ENCODE measurements at places on chromosomes 3 and 15. TPM values are rescaled to one million over a fixed set of nuclear protein-coding genes. Genes with fewer than 3 reads are reported as not detected.
A peak's percentile ranks its signal among the peaks of the same experiment; 100 is the strongest.

DNA sequence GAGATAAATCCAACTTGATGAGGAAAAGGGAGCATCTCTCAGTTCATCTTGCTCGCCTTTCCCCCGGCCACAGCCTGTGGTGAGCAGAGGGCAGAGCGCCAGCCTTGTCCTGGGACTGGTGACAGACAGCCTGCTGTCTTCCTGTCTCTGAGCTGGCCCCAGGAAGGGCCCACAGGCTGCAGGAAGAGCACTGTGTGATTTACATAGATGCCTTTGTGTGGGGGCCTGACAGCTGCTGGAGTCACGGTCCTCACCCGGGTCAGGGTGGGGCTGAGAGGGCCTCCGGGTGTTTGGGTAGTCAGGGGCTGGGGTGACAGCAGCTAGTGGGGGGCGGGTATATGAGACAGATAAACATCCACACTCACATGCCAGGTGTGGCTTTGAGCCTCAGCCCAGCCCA, 29.3 kb downstream of the PLA2G4D start:
- H3K27me3 ChIP-seq, result peaks cover 57% of the 10 kb centered on the region
- no peak overlapping the region for H3K27ac ChIP-seq
- no peak overlapping the region for H3K4me3 ChIP-seq
- no peak for DNase-seq

DNA sequence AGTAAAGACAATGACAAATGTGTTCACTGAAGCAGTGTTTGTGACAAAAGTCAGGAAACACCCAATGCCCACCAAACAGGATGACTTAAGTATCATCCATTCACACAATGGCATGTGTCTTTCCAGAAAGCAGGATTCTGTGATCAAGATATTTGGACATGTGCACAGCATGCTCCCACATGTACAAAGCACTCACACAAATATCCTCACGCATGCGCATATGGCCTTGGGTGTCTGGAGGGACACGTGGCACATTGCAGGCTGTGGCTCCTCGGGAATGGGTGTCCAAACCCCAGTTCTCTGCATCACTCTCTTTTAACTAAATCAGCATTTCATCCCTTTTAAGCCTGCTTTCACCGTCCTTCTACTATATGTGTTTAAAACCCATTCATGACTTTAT, 130.5 kb downstream of the KLF13 start:
- H3K36me3 ChIP-seq, result no peaks in the 10 kb centered on the region
- H3K27me3 ChIP-seq, result no peaks in the 10 kb centered on the region
- no peak overlapping the region for H3K4me3 ChIP-seq
- no peak overlapping the region for H3K27ac ChIP-seq
- H3K4me1 ChIP-seq, result peaks cover 4% of the 10 kb centered on the region

DNA sequence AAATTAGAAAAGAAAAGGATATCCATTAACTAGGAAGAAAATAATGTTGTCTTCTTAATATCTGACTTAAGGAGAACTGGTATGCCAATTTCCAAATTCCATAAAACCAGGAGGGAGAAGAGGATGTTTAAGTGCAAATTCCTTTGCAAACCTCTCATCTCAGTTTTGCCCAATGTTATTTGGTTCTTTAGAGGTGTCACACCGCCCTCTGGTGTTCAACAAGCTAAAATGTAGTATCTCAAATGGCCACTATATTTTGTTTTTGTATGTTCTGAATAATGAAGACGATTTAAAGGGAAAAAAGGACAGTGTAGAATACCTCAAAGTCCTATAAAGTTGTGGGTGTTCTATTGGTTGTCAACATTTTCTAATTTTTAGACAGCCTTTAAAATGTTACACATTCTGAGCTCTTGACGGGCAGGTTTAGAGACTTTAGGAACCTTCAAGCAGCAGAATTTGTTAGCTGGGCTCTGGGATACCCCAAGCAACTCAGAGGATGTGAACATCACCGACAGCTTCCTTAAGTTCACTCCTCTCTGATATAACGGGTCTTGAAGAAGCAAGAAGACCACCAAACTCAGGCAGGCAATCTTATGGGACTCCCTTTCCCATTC, 458.3 kb downstream of the MFSD1 start:
- DNase-seq, result peak; percentile 77
- no peaks in the 10 kb centered on the region for H3K36me3 ChIP-seq
- no peak overlapping the region for H3K4me3 ChIP-seq
- peaks cover 11% of the 10 kb centered on the region for H3K27me3 ChIP-seq
- H3K27ac ChIP-seq, result no peak overlapping the region

DNA sequence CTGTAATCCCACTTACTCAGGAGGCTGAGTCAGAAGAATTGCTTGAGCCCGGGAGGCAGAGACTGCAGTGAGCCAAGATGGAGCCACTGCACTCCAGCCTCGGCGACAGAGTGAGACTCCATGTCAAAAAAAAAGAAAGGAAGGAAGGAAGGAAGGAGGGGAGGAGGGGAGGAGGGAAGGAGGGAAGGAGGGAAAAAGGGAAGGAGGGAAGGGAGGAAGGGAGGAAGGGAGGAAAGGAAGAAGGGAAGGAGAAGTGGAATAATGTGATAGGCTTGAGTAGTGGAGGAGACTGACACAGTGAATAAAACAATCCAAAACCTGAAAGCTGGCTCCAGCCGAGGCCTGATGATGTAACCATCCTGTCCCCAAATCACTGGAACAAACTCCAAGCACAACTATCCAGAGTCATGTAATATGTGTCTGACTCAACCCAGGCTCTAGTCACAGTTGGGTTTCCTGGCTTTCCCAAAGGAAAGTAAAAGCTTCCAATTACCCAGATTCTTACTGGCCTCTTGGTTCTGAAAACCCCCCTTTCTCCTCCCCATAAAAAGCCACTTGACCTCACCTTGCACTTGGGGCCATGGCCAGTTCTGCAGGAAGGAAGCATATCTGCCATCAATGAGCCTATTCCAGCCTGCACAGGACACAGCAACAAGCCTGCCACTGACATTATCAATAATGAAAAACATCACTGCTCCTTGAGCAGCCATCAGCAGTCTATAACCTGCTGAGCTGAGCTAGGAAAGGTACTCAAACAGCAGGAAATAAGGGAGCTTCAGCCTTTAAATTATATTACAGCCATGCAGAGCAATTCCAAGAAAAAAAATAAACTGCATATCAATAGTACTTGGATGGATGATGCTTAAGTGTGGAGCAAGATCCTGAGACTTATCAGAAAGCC, 48.3 kb downstream of the MB21D2 start:
- H3K27ac ChIP-seq, result 0 out of 2 replicates have a peak overlapping the region, but pooled peaks have one; percentile 3
- peak; percentile 67 for DNase-seq
- no peaks in the 10 kb centered on the region for H3K27me3 ChIP-seq
- no peaks in the 10 kb centered on the region for H3K36me3 ChIP-seq
- no peak overlapping the region for H3K4me3 ChIP-seq

- H3K27ac ChIP-seq, result no peak overlapping the region
- DNase-seq, result peak; percentile 43
- H3K4me3 ChIP-seq, result no peak overlapping the region
- no peaks in the 10 kb centered on the region for H3K27me3 ChIP-seq
These were observed 150.1 kb upstream of the CCDC54 start for GRCh38 chr3:107227091-107227490.

- no peaks in the 10 kb centered on the region for H3K36me3 ChIP-seq
- no peak overlapping the region for H3K27ac ChIP-seq
- H3K4me3 ChIP-seq, result no peak overlapping the region
- no peaks in the 10 kb centered on the region for H3K4me1 ChIP-seq
- H3K27me3 ChIP-seq, result peaks cover 39% of the 10 kb centered on the region
These were observed 31.3 kb upstream of the PSTPIP1 start for GRCh38 chr15:76963596-76963995.

DNA sequence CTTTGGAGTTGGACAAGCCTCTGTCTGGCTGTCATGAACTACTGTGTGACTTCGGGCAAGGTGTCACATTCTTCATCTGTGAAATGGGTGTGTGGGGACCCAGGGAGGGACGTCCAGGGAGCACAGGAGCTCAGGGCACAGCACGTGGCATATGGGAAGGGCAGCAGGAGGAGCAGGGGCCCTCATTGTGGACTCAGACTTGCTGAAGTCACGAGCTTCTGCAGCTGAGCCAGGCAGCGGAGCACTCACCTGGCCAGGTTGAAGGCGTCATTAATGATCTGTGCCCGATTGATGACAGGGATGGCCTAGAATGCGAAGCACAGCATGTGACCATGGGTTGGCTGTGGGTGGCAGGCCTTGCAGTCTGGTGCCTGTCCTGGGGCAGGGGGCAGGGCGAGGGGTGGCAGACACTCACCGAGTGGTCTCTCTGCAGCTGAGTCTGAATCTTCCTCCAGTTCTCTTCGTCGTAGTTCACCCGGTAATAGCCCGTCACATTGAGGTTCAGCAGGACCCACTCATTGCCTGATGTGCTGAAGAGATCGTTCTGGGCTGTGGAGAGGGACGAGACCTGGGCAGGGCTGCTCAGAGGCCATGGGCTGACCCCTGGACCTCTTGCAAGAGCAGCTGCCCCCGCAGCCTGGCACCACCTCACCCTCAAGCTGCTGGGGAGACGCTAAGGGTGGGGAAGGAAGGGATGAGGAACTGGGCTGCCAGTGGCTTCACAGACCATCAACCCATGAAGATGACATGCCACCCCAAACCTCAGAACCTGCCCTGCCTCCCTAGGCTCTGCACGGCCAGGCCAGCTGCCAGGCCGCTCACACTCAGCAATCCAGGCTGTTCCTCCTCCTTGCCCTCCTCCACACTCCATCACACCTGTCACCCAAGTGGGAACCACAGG, 15.4 kb downstream of the ANPEP start:
- DNase-seq, result no peak
- peaks cover 55% of the 10 kb centered on the region for H3K36me3 ChIP-seq
- H3K27ac ChIP-seq, result no peak overlapping the region
- H3K4me3 ChIP-seq, result no peak overlapping the region
- peaks cover 5% of the 10 kb centered on the region for H3K4me1 ChIP-seq
- no peaks in the 10 kb centered on the region for H3K27me3 ChIP-seq

- no peaks in the 10 kb centered on the region for H3K27me3 ChIP-seq
- H3K27ac ChIP-seq, result no peak overlapping the region
- H3K4me1 ChIP-seq, result no peaks in the 10 kb centered on the region
- DNase-seq, result no peak
- no peak overlapping the region for H3K4me3 ChIP-seq
These were observed 19.2 kb upstream of the CPOX start for GRCh38 chr3:98612587-98612986.

GRCh38 chr15:55737373-55737772, 5.6 kb downstream of the PRTG start:
- H3K4me1 ChIP-seq, result peaks cover 3% of the 10 kb centered on the region
- H3K36me3 ChIP-seq, result no peaks in the 10 kb centered on the region
- peaks cover 10% of the 10 kb centered on the region for H3K27me3 ChIP-seq
- H3K4me3 ChIP-seq, result no peak overlapping the region
- no peak overlapping the region for H3K27ac ChIP-seq

DNA sequence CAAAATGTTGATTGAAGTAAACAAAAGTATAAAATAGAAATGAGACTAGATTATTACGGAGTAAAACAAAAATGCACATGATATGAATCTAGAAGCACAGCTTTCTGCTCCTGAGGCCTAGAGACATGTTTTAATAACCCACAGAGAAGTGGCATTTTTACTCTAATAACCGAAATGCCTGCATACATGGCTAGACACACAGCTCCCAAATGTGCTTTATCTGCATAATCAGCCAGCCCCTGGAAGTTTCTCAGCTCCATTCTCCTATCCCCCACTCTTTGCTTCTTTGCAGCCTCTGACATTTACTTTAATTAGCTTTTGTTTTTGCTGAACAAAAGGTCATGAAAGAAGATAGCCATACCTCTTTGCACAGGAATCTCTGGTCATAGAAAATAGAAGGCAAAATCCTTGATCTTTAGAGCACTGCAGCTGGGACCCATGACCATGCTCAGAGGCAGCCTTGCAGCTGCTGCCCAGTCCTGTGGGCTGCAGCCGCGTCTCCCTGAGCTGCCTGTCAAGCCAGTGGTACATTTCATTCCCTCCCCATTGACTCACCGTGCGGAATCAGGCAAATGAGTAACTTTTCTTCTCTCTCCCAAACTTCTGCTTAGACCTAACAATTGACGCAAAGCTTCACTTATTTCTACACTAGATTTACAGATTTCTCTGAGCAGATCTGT, at the start of gene VEPH1:
VEPH1 (minus strand) TSS at position 501 of the 680 bp plus-strand sequence. CDS start 8,067 bp downstream, outside the sequence.
- H3K4me3 ChIP-seq, result no peak within 1 kb of the TSS
- H3K27me3 ChIP-seq, result no peaks in the 10 kb centered on the region
- DNase-seq, result peak; percentile 85
- H3K27ac ChIP-seq, result no peak within 1 kb of the TSS
- H3K36me3 ChIP-seq, result no peaks in the 10 kb centered on the region

DNA sequence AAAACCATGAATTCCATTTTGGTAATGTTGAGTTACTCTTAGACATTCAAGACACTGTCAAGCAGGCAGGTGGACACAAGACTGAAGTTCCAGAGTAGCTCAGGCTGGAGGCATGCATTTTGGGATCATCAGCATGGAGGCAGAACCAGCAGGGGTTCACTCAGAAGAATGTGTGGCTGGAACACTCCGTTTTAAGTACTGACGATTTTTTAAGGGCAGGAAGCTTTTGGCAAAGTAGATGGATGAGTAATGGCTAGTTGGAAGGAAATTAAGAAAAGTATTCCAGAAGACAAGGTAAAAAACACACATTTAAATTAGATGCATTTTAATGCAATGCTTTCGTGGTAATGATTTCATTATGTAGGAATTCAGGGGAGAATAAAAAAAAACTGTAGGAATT, 420.4 kb downstream of the ROBO2 start:
- no peaks in the 10 kb centered on the region for H3K4me1 ChIP-seq
- no peaks in the 10 kb centered on the region for H3K36me3 ChIP-seq
- H3K4me3 ChIP-seq, result no peak overlapping the region
- no peaks in the 10 kb centered on the region for H3K27me3 ChIP-seq
- H3K27ac ChIP-seq, result no peak overlapping the region
- peak; percentile 18 for DNase-seq

GRCh38 chr3:8157640-8158039, 344.0 kb upstream of the LMCD1 start:
- no peak overlapping the region for H3K27ac ChIP-seq
- no peaks in the 10 kb centered on the region for H3K4me1 ChIP-seq
- H3K36me3 ChIP-seq, result no peaks in the 10 kb centered on the region
- no peaks in the 10 kb centered on the region for H3K27me3 ChIP-seq
- DNase-seq, result no peak

NUP210 gene
- total RNA-seq, result under 0.01 TPM

RASL12 gene
- under 0.01 TPM for total RNA-seq

CPNE4 gene
- total RNA-seq, result not detected

CD80 gene
- not detected for total RNA-seq

KBTBD12 gene
- not detected for total RNA-seq

REC114 gene
- total RNA-seq, result not detected

FBN1 gene
- total RNA-seq, result 283 TPM

COPG1 gene
- total RNA-seq, result 446 TPM

IL17RD gene
- total RNA-seq, result 0.72 TPM

NCK1 gene
- 23.7 TPM for total RNA-seq

CLDN1 gene
- 4.7 TPM for total RNA-seq

GRIP2 gene
- under 0.01 TPM for total RNA-seq

MYRIP gene
- total RNA-seq, result not detected

AP3B2 gene
- total RNA-seq, result not detected
